ENCODE measurements at places on chromosomes 2 and 18. TPM values are rescaled to one million over a fixed set of nuclear protein-coding genes. Genes with fewer than 3 reads are reported as not detected.
A peak's percentile ranks its signal among the peaks of the same experiment; 100 is the strongest.

- DNase-seq: no peak
These were observed 22.8 kb upstream of the LRP1B start for GRCh38 chr2:142153601-142154000.

IL36G gene
- not detected for polyA plus RNA-seq

- DNase-seq: no peak
These were observed 281.5 kb downstream of the AFF3 start for GRCh38 chr2:99860720-99861375.

DNA sequence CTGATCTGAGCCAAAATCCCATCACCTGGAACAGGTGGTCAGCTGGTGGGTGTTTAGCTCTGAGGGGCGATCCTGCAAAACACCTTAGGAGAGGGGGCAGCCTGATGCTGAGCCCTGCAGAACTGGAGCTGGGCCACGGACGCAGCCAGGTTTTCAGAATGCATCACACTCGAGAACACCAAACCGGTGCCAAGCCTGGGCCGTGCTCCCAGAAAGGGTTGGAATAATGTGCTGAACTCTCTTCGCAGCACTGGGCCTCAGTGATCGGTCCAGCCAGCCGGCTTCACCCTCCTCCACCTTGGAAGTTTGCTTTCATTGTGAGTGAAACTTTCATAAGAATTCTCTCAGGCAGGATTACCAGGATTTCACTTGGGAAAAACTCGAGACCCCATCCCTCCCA is 56.5 kb upstream of the TTC39C start:
- peak; percentile 89 for DNase-seq

DNA sequence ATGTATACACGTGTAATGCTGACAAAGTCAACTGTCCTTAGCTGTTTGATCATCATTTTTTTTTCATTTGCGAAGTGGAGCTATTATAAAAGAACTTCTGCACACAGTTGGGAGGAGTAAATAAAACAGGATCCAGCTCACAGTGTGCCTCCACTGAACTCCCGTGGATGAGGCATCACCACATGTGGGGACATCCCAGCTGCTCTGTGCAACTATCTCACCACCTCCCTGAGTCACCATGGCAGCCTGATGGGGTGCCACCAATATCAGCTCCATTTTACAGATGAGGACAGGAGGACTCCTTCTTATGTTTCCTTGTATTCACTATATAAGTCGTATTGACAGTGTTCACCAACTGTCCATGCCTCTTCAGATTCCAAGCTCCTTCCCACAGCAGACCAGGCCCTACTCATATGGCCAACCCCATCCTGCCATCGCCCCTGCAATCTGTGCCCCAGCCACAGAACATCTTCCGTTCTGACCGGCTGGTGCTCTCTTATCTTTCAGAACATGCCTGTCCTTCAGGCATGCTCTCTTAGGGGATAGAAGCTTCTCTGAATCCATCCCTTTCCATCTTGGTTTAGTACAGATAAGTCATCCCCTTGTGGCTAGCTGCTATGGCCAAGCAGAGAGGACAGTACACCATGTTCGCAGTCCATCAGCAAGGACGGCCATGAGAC is 288.1 kb downstream of the RNF144A start:
- DNase-seq: no peak

DNA sequence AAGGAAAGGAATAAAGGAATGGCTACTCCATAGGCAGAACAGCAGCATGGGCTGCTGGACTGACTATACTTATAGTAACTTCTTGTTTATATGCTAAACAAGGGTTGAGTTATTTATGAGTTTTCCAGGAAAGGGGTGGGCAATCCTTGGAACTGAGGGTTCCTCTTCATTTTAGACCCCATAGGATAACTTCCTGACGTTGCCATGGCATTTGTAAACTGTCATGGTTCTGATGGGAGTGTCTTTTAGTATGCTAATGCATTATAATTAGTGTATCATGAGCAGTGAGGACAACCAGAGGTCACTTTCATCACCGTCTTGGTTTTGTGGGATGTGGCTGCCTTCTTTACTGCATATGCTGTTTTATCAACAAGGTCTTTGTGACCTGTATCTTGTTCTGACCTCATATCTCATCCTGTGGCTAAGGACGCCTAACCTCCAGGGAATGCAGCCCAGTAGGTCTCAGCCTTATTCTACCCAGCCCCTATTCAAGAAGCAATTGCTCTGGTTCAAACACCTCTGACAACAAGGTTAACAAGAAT is 98.6 kb upstream of the CABLES1 start:
- no peak for DNase-seq

DOK6 gene
- 2.1 TPM for polyA plus RNA-seq

GRCh38 chr2:120473522-120474271 is 127.8 kb downstream of the INHBB start:
- DNase-seq: no peak

SIGLEC15 gene
- polyA plus RNA-seq: 0.33 TPM

AKAIN1 gene
- polyA plus RNA-seq: not detected

CLIP4 gene
- polyA plus RNA-seq: 13.5 TPM

DNA sequence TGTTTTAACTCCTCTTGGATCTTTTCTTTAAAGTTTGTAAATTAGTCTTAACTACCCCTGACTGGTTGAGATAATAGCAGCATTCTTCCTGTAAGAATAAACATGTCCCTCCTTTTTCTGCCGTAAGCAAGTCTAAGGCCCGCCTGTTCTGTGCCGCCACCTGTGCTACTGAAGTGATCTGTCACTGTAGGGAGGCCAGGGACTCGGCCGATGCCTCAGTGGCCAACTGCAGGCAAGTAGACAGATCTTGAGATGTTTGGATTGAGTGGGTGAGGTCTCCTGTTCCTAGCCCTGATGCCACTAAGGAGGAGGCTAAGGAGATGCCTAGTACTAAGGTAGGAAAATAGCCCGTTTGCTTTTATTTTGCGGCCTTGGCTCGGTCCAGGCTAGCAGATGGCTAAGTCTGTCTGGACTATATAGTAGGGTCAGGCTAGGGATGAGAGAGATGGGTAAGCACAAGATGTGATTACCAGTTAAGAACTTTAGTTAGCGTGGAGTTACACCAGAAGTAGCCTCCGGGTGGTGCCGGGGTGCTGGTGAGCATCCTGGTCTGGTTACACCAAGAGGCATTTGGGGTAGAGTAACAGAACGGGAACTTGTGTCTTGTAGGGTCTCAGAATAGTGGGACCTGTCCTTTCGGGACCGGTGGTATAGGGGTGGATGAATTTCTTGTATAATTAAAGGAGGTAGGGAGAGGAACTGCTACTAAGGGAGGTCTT is 584.2 kb downstream of the SUCLG1 start:
- DNase-seq: no peak

ZNF513 gene
- 32.7 TPM for polyA plus RNA-seq
